CD4-positive, alpha-beta T cell (primary cell): ENCODE measurements at places on chromosomes 6 and 20.

GRCh38 chr6:149439626-149440025 is 39.6 kb downstream of the SUMO4 start:
- no peak for DNase-seq

- DNase-seq = no peak
Observed at GRCh38 chr20:50675671-50676376, 15.5 kb downstream of the RIPOR3 start.

DNA sequence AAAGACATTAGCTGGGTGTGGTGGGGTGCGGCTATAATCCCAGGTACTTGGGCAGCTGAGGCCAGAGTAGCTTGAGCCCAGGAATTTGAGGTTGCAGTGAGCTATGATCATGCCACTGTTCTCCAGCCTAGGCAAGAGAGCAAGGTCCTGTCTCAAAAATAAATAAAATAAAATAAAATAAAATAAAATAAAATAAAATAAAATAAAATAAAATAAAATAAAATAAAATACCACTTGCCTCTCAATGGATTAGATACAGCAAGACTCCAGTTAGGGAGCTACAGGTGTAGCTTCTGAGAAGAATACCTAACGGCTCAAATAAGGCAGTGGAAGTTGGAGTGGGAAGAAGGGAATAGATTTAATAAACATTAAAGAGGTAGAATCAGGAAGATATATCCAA is 13.7 kb upstream of the PAK5 start:
- DNase-seq = no peak

- DNase-seq = no peak
Observed at GRCh38 chr6:165732696-165733488, 69.9 kb upstream of the PDE10A start.

- no peak for DNase-seq
Observed at GRCh38 chr20:9572670-9573069, 58.3 kb downstream of the LAMP5 start.

DNA sequence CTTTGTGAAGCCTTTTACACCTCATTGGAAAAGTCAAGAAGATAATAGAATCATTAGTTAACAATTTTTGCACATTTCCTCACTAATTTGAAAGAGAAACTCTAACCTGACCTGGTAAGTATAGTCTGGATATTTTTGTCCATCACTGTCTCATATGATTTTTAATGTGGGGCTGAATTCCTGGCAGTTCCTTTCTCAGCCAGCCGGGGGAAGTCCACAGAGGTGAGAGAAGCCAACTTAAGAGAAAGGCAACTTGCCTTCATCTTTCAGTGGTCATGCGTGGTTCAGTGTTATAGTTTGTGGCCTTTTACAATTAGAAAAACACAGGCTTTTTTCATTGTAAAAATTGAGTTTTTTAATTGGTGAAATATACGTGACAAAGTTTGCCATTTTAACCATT is 80.6 kb downstream of the CDYL start:
- no peak for DNase-seq

GRCh38 chr6:139628270-139628669 is 253.8 kb upstream of the CITED2 start:
- no peak for DNase-seq

DNA sequence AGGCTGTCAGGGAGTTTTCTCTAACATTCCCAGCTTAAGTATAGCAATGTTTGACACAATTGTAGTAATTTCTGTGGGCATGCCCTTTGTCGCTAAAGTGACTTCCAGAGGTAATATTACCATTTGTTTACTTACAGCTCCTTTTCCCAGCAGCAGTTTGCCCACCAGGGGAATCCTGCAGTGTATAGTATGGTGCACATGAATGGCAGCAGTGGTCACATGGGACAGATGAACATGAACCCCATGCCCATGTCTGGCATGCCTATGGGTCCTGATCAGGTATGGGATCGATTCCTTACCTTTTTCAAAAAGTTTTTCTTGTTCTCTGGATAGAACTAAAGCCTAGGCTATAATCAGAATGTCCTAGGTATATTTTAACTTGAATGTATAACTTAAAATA is 132.5 kb downstream of the SULF2 start:
- no peak for DNase-seq

DNA sequence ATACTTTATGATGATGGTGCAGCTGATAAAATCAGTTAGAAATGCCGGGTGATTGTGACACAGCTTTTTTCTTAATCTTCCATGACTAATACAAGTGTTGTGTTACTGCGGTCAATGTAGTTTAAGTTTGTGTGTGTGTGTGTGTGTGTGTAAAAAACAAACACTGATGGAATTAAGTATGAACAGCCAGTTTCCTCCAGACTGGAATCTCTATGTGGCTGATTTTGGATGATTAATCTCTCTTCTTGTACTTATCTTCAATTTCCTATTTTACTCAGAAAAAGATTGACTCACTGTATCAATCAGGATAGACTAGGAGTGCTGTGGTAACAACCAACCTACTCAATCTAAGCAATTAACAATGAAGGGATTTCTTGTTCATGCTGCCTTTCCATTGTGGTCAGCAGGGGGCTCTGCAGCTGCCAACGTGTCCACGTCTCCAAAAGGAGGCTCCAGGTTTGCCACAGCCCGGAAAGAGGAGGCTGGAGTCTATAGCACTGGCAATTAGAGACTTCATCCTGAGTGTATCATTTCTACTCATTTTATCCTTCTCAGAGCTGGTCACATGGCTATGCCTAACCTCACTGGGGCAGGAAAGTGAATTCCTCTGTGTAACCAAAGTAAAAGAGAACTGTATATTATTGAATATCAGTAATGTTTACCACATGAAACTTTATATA is 107.7 kb downstream of the CD109 start:
- DNase-seq = no peak

GRCh38 chr20:45246109-45246508 is 8.3 kb downstream of the SLPI start:
- no peak for DNase-seq

DNA sequence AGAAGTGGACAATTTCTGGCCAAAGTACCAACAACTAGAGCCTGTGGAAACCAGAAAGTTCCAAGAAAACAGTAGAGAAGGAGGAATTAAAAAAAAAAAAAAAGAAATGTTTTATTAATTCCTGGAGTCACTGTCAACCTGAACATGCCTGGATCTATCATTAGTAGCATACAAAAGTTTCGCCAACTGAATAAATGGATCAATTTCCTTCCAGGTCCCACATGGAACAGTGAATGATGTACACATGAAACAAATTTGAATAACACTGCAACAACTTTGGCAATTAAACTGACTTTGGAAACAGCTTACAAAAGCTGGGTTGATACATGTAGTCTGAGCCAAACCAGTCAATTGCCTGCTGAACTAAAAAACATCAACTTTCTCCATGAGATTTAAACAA is 90.0 kb upstream of the HMGCLL1 start:
- no peak for DNase-seq

- DNase-seq = no peak
Observed at GRCh38 chr20:34891166-34892062, 15.0 kb downstream of the ACSS2 start.

GRCh38 chr6:19303383-19303782 is 533.8 kb upstream of the ID4 start:
- DNase-seq = no peak

DNA sequence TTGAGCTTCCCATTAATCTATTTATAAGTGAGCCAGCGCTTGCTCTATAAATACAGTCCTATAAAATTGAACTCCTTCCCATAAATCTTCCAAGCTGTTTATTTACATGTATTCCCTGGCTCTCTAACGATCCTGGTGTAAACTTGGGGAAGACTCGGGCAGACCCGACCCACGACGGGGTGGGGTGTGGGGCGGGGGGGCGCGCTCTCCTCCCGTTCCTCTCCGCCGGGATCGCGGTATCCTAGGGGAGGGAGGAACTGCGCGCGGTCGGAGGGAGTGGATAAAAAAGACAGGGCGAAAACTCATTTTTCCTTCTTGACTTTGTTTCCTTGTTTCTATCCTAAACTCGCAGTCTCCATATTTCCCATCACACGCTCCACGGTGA is 31.1 kb downstream of the TFAP2B start:
- no peak for DNase-seq

- no peak for DNase-seq
Observed at GRCh38 chr6:148244217-148244935, 98.3 kb upstream of the SASH1 start.

DNA sequence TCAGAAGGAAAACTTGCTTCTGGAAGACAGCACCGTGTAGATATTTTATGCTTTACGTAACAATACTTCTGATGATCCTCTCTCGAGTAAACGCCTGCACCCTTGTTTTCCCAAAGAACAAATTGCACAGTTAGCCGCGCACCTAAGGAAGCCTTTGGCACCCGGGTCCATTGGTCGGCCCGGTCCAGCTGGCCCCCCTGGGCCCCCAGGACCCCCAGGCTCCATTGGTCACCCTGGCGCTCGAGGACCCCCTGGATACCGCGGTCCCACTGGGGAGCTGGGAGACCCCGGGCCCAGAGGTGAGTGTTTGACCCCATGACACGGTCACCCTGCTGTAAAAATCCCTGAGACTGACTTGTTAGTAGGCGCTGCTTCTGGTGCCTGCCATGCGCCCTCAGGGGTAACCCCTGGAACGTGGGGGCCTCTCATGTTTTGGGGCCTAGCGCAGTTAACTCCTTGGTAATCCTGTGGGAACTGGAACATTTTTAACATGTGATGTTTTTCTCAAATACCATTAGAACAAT is 20.2 kb downstream of the COL9A3 start:
- no peak for DNase-seq

DNA sequence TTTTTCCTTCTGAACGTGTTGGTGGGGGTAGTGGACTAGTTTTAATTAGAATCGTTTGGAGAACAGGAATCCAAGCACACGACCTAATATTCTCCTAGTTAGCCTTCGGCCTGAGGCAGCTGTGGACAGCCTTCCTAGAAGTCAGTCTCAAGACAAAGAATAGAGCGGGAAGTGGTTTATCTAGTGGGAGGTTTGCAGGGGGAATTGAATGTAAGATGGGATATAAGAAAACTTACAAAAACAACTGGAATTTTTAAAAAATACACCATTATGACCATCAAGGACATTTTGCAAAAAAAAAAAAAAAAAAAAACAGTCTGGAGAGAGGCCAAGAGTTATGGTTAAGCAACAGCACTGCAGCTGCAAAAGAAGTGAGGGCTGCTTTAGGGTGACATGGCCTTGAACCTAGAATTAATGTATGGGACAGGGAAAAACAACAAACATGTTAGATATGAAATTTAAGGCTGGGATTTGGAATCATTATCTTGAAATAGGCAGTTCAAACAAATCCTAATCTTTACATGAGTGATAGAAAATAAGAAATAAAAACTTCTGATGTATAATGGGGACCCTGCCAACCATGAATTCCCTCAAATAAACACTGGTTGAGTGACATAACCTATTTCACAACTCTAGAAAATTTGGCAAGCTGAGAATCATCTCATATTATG is 40.2 kb downstream of the PLAGL1 start:
- DNase-seq = no peak

DNA sequence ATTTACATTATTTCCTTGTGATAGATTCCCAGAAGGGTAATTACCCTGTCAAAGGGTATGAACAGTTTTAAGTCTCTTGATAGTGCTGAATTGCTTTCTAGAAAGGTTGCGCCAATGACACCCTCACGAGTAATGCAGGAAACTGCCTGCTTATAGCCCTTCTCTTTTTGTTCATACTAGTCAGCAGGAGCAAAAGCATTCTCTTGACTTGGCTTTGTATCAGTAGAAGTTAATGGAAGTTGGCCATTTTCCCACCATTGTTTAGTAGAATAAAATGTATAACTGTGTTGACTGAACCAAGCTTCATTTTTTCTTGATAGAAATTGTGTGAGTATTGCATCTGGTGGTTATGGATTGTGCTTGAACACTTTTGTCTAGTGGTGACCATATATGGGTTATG is 100.1 kb downstream of the FARS2 start:
- no peak for DNase-seq

GRCh38 chr6:166382500-166382932 is 224 bp downstream of the MPC1 start:
- no peak for DNase-seq

DNA sequence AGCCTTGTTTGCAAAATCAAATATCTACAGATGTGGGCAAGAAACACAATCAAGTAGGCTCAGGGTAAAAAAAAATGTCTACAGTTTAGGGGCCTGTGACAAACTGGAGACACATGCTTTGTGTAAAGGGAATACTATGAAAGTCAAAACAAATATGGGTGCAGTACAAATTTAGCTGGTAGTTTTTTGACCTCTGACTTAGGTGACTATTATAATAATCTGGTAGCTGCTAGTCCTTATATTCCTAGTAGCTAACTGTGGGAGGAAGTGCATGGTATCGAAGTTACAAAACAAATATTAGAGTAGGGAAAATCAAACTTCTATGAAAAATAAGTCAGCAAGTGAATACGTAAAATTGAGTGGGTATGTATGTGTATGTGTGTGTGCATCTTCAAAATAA is 35.4 kb downstream of the CYP24A1 start:
- no peak for DNase-seq
